ENCODE measurements at places on chromosomes 5 and 9.

DNA sequence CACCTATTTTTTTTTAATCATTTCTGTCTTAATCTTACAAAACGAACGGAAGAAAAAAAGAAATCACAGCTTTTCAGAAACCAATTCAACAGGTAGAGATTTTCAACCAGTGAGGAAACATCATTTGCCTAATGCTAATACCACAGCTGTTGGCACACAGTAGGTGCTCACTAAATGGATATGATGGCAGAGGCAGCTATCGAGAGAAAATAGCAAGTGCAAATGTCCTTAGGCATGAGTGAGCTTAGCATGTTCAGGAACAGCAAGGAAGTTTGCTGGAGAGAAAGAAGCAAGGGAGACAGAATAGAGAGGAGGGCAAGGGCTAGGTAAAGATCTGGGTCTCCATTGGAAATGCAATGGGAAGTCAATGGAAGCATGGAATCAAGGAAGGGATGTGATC, 49.2 kb downstream of the CEMIP2 start:
- DNase-seq, result no peak

DNA sequence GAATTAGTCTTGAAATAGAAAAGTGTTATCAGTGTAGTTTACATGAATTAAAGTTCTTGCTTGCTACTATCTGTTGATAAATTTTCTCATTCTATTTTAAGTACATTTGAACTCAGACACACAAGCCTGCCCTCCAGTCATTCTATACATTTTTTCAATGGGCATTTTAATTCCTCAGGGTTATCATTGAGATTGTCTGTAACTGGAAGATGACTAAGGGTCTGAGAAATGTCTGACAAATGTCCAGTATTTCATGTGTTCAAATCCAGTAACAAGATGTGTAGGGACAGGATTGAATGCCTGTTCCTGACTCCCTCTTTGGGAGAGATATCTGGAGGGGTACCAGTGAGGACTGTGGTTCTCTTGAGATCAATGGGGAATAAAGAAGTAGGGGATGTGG, 223.9 kb upstream of the ADAMTSL1 start:
- DNase-seq, result no peak

- no peak for DNase-seq
Observed at GRCh38 chr5:33734537-33734936, 157.3 kb downstream of the ADAMTS12 start.

- no peak for DNase-seq
Observed at GRCh38 chr9:431701-432100, 217.0 kb downstream of the DOCK8 start.

DNA sequence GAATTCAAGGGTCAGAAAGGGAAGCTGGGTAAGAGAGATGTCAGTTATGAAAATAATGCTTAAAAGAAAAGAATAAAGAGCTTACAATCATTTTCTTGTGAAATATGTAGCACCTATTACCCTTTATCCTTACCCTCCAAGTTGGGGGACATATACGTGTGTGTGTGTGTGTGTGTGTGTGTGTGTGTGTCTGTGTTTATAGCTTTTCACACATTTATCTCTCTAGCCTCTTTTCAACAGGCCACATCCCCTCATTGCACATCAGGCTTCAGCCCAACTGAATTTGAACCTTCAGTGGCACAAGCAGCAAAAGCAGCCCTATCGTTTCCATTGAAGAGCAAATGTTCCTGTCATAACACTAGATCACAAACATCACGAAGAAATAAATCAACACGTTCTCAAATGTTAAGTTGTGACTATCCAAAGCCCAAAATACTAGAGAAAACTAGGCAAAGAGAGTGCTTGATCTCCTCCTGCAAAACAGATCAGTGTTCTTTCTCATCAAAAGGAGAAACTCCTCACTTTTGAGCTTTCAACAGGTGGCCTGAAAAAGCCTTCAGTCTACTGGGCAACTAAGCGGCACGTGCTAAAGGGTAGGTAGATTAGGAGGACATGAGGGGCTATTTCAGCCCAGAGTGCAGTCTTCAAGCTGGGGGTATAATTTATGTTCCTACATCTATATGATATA, 416.4 kb downstream of the EFNA5 start:
- peak; percentile 68 for DNase-seq

DNA sequence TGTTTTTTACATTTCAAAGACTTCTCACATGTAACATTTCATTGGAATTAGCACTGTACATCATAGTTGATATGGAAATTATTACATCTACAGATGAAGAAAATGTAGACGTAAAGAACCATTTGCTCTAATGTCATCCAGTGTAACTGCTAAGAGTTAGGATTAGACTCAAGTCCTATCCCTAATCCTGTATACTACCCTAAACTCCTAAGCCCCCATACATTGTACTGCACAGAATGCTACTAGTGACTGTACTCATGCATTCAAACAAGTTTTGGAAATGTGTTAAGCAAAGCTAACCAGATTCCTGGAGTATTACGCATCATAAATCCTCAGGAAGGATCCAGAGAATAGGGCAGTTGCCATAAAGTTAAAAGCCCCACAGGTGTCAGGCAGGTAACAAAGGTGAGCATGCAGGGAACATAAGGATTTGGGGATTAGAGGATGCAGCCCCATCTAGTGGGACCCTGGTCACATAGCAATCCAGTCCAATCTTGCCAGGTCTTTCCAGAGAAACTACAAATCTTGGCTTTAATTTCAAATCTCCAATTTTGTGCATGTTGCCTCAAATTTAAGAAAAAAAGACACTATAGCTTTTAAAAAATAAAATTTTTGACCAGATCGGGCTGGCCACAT, 32.0 kb downstream of the HAVCR1 start:
- DNase-seq, result peak; percentile 22

- no peak for DNase-seq
Observed at GRCh38 chr5:39816156-39816845, 391.5 kb upstream of the DAB2 start.

DNA sequence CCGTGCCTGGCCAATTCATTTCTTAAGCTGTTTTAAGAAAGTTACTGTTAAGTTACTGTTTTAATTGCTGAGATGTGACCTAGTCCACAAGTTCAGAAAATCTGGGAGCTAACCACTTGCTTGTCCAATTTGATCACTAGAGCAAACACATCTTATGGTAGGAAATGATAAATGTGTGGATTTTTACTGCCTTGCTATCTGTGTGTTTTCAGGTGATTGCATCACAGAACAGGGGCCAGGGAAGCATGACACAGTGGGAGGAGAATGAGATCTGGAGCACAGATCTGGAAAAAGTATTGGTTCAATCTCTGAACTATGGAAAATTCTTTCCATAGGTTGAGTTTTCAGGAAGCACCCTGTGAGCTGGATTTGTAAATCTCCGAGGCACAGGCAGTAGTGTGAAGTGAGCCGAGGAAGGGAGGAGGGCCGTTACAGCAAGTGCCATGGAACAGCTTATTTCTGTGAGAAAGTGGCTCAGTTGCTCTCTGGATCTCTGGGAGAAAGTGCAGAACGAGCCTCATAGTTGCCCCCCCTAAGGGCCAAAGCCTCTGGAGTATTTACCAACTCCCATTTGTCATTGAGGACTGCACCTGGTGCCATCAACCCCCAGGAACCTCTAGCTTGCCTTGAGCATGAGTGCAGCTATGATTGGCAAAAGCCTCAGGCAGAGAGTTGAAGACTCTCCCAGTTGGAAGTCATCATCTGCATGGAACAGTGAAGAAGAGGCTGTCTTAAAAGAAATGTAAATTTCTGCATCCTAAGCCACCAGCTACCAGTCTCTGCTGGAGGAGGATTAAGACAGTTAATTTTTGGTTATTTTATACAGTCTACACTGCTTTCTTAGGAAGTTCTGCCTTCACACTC, 161.8 kb upstream of the CLINT1 start:
- DNase-seq, result no peak

GRCh38 chr9:81363916-81364480, 325.3 kb downstream of the TLE1 start:
- DNase-seq, result no peak

DNA sequence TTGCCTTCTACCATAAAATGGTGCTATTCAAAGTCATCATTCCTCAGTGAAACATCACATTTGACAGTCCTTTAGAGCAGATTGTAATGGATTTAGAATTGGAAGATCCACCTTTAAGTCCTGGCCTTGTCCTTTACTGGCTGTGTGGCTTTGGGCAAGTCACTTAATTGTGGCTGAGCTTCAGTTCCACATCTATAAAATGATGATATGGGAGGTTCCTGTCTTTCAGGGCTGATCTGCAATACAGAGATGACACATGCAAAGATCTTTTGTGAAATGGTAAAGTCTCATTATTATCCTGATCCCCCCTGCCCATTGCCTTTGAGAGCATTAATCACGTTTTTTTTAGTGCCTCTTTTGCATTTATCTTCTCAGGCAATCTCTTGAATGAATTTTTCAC, 58.2 kb downstream of the ZFAND5 start:
- DNase-seq, result no peak

DNA sequence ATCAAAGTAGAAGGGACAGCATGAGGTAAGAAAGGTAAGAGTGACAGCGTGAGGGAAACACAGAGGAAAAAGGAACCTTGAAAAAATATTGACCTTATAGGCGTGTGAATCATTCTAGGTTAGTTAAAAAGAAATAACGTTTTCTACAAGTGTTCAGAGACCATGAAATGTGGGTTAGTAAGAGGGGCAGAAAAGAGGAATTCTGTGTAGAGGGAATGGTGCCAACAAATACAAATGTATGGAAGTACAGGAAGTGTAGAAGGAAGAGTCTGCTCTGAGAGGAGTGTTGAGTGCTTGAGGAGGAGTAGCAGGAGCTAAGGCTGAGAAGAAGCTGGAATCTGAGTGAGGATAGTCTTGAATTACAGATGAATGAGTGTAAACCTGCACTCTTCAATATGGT, 418.6 kb upstream of the RIOK2 start:
- DNase-seq, result no peak

- peak; percentile 53 for DNase-seq
Observed at GRCh38 chr9:17521100-17521855, 57.6 kb upstream of the SH3GL2 start.

DNA sequence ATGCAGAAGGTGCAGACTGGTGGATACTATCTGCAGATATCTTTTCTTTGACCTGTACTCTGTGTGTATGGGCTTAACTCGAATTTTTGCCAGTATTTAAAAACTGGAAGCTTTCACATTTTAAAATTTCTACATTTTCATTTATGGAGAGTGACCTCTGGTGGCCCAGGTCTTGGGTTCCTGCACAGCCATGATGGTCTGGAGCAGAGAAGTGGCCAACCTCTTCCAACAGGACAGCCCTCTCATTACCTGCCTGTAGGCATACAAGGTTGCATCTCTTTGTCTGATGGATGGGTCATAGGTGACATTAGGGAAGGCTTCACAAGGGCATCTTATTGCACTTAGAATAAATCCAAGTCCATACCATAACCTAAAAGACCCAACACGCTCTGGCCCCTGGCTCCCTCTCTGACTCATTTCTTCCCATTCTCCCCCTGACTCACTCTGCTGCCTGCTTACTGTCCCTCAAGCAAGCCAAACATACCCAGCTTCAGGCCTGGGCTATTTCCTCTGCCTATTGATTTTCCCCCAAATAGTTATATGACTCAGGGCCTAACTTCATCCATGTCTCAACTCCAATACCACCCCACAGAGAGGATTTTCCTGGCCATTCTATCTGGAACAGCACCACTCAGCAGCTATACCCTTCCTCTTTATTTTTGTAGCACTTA, 113.3 kb upstream of the SLC1A3 start:
- DNase-seq, result no peak

DNA sequence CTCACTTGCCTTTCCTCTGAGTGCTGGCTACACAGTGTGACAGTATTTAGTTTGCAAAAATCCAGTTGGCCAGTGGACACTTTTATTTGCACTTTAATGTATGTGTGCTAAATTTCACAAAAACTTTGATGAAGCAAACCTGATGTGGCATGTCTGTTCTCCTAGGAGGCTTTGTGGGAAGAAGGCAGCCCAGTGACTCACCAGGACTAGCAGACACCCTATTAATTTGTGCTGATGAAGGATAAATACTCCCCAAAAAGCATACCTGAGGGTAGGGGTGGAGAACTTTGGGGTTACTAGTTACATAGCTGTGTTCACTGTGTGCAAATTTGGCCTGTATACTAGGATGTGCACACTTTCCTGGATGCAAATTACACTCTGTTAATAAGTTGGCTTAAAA, 39.3 kb upstream of the IPPK start:
- no peak for DNase-seq

- DNase-seq, result no peak
Observed at GRCh38 chr9:132288966-132289365, 65.8 kb downstream of the SETX start.

- DNase-seq, result no peak
Observed at GRCh38 chr5:35876922-35877321, 20.2 kb downstream of the IL7R start.

- DNase-seq, result peak; percentile 73
Observed at GRCh38 chr9:13163946-13164345, 115.5 kb downstream of the MPDZ start.

GRCh38 chr9:127863191-127863621, 8.7 kb upstream of the ENG start:
- DNase-seq, result no peak

DNA sequence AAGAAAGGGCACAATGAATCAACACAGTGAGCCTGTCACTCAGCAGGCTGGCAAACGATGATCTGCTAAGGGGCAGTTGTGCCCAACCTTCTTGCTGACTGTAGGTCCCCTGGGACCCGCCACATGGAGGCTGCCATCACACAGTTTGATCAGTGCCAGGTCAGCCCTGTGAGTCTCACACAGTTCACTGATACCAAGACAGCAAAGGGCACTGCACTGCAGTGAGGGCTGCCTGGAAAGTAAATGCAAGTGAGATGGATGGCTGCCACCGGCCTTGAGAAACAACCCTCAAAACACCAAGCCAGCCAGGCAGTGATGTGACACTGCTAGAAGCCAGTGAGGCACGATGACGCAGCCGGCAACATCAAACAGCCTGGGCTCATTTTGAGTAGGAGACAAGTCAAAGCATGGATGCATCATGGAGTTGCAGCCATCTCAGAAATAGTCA, 30.3 kb downstream of the FOXD1 start:
- peak; percentile 34 for DNase-seq

DNA sequence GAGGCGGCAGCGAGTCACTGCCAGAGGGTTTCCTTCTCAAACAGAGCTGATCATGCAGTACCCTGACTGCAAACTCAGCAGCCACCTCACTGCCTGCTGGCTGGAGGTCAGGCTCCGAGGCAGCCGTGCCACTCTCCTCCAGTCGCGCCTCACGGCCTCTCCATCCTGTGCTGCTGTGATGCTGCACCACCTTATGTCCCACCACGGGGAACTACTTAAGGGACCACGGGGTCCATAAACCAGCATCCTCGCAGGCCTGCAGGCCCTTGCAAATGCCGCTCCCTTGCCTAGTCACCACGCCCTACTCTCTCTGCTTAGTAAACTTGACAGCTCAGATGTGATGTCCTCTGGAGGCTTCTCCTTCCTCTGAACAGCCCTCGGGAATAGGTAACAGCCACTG, 99.2 kb downstream of the CRB2 start:
- DNase-seq, result no peak

DNA sequence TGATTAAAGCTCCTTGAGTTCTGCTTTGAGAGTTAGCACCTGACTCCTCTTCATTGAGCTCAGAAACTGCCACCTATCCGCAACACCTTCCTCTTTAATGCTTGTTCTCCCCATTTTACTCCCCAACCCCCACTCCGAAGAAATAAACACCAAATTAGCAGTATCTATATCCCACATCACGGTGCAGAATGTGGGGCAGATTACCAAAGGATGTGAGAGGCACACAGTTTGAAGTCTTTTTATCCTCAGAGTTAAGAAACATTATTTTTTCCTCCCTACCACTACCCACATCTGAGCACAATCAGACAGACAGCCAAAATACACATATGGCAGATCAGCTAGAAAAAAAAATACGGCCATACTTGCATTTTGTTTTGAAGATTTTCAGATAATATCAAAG, 26.1 kb upstream of the IL7R start:
- no peak for DNase-seq

GRCh38 chr5:139872052-139872766, 76.6 kb downstream of the PSD2 start:
- DNase-seq, result no peak

- DNase-seq, result no peak
Observed at GRCh38 chr5:135505973-135506372, 29.8 kb downstream of the NEUROG1 start.
